ENCODE measurements at places on chromosomes 6 and 20.

DNA sequence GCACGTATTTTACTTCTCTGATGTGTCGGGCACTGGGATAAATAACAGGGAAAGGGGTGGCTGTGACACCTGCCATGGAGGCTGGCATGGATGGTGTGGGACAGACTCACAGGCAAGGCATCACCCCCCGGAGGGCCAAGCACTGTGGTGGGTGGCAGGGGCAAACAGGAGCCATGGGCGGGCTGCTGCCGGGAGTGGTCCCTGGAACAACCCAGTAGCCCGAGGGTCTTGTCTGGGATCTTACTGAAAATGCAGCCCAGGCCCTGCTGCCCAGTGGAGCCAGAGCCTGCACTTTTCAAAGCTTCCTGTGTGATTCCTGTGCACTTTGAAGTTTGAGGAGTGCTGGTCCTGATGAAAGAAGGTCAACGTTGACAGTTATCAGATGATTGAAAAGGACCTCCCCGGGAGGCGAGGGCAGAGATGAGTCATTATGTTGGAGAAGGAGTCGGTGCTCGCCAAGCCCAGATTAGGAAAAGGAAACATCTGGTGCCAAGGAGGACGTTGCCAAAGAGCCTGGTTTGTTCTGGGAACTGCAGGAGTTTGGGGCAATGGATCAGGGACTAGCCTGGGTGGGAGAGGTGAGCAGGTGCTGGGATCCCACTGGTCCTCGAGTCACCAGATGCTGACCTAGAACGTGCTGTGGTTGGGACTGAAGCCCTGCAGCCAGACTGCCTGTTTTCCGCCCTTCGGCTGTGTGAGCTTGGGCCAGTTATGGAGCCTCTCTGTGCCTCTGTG, 130.0 kb upstream of the GGTLC1 start:
- no peak for DNase-seq

- no peak for DNase-seq
Observed at GRCh38 chr20:10670501-10671220, 3.1 kb downstream of the JAG1 start.

DNA sequence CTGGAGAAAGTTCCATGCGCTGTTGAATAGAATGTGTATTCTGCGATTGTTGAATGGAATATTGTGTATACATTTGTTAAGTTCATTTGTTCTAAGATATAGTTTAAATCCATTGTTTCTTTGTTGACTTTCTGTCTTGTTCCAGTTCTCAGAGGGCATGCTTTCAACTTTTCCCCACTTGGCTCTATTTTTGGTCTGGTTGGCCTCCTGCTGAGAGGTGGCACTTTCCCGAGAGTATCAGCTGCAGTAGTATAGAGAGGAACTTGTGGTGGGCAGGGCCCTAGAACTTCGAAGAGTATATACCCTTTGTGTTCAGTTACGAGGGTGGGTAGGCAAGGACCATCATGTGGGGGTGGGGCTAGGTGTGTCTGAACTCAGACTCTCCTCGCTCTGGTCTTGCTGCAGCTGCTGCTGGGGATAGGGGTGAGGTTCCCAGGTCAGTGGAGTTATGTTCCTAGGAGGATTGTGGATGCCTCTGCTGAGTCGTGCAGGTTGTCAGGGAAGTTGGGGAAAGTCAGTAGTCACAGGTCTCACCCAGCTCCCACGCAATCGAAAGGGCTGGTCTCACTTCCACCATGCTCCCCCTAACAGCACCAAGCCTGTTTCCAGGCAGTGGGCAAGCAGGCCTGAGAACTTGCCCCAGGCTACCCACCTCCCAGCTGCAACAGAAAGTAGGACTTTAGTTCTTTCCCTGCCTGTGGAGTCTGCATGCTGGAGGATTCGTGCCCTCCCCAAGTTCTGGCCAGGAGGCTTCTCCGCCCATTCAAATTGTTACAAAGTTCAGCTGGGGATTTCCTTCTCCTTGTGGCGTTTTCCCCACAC, 118.9 kb upstream of the SSTR4 start:
- DNase-seq: no peak

DNA sequence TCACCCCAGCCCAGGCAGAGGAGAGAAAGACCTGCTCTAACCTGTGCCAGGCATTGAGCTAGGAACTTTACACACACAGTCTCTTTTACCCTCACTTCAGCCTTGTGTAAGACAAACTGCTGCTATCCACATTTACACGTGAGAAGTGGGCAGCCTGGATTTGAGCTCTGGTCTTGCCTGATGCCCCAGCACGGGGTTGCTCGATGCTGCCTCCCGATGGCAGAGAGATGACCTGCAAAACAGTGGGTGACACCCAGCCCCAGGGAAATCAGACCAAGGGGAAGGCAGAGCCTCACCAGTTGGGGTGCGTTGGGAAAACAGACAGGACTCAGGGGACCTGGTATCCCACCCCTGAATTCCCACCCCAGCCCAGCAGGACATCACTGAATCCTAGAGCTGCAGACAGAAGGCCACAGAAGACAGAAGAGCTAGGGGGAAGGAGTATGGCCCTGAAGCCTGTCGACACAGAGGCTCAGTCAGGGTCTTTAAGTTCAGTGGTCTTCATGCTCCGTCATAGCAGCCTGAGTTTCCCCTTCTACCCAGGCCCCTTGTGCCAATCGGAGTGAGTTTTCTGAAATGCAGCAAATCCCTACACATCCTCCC, 990 bp downstream of the BPI start:
- DNase-seq: no peak

DNA sequence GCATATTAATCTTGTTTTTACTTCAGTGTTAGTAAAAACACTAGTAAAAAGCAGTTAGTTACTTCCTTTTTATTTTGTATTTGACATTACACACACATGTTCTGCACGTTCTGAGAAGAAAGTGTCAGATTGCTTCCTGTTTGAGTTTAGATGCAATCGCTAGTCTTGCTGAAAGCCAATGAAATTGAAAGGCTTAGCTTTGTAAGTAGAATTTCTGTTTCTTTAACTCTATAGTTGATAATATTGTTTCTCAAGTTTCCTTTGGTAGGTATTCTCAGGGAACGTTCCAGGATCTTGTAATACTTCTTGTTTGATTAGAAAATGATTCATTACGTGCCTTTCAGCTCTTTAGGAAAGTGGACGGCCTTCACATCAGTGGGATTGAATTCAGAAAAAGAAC, 55.0 kb downstream of the CDKAL1 start:
- no peak for DNase-seq

DNA sequence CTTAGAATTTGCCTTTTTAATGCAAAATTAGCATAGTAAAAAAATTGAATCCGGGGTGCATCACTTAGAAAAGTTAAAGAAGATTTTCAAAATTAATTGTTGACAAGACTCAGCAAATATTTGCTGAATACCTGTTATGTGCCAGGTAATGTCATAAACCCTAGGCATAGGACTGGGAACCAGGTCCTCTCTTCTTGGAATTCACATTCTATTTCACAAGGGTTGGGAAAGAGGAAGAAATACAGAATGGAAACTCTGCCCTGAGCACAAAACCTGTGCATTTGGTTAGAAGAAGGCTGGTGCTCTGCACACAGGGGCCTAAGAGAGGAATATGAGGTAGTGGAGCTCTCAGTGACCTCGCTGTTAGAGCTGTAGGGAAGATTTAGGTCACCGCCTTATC, 573.8 kb upstream of the AGPAT4 start:
- DNase-seq: no peak

DNA sequence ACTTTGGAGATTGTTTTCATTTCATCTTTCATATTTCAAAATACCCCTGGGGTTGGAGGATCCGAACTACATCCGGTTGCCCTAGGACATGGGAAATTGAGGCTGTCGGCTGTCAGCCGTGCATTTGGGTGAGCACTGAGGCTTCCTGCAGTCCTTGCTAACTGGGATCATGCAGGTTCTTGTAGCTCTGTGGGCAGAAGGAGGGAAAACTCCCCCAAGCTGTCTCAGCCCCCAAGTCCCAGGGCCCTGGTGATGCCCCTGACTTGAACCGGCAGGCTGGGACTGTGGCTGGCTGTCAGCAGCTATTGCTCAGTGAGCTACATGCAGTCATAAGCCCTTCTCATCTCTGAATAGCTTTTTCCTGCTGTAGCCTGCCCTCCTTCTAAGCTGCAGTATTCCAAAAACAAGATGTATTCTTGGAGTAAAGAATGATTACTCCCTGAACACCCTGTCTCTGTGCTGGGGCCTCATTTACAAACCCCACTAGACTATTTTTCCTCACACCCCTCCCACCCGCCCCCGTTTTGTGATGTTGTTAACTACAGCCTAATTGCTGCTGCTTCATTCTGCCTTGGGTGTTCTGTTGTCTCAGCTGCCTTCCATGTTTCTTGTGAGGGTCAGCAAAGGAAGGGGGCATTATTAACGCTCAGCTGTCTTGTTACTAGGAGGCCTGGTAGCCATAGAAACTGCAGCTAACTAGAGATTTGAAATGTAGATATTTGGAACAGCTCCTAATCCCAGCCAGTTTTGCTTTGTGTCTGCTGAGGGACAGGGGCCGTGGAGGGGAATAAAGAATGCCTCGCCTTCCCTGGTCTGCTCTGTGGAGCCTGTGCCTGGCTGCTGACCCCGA, 18.1 kb downstream of the MTRES1 start:
- DNase-seq: peak; percentile 74

DNA sequence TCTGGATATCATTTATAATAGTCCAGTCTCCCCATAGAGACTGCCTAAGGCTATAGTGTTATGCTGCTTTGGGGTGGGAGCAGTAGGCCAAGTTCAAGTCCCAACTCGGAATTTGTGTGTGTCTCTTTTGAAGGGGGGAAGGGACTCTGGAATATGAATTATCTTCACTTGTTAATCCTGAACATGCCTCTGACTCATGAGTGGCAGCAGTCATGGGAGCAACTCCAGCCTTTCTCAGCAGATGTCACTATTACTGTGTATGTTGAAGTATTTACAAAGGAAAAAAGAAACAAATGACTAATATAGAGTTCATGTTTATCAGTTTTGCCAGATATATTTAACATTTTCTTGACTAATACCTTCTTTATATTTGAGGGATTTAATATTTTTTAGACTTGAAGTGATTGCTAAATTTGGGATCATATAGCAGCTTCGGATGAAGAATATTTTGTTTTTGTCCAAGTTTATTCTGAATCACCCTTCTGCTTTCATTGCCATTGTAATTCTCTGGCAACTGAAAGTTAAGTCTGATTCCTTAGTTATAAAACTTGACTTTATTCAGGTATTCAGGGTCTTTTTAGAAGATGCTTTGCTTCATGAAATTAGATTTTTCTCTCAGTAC, 23.4 kb downstream of the FAM217A start:
- peak; percentile 59 for DNase-seq

- DNase-seq: no peak
Observed at GRCh38 chr20:3696200-3696599, 14.4 kb upstream of the ADAM33 start.

DNA sequence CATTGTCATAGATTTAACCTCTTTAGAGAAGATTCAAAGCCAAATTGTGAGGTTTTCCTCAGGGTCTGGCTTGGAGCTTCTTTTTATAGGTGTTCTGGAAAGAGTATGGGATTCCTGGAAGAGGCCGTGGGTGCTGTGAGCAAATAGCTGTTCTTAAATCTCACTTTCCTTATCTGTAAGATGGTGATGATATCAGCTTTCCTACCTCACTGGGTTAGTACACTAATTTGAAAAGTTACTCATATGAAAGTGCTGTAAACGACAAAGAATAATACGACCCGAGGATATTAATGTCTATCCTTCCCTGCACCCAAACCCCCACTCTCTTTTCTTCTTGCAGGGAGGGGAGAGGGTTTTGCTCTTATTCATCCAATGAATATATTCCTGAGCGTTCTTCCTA, 116.9 kb upstream of the ENPP5 start:
- DNase-seq: no peak

DNA sequence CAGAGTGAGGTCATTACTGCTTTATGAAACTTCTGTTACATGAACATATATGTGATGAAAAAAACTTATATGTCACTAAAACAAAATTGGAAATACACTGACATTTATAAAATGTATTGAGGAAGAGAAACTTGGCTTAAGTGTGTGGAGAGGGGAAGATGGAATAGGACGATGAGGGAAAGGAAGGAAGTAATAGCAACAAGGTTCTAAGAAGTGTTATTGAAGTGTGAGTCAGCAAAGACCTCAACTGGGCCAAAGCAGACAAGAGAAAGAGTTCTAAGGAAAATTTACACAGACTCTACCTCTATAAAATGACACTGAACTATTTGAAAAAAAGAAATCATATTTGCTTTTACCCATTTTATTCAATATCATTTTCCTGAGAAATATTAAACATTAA, 38.3 kb downstream of the SNX3 start:
- DNase-seq: no peak

DNA sequence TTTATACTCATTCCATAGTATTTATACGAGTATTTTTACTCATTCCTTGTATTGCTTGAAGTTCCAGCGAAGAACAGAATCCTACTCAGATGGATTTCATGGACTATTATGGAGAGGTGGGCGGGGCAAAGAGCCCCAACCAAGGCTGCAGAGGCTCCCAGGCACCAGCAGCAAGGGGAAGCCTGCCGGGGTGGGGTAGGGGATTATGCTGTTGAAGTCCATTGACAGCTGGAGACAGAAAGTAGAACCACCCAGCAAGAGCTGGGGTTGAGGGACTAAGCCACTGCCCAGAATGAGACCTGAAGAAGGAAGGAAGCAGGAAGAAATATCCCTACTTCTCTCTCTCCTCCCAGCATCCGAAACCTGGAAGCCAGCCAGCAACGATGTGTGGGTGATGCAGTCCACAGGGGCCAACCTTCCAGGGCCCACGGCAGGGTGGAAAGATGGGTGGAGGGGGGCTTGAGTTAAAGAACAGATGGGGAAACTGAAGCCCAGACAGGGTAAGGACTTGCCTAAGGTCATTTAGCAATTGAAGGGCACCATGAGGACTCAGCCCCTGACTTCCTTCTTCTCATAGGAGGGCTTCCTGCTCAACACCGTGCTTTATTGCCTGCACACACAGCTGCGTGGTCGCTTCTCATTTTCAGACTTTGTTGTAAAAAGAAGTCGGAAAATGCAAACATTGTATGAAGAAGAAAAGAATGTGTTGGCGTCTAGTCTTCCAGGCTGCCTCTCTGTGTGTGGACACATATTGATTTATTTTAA, 18.3 kb upstream of the GTSF1L start:
- DNase-seq: no peak

- no peak for DNase-seq
Observed at GRCh38 chr20:44784688-44785087, 25.7 kb downstream of the RIMS4 start.

- no peak for DNase-seq
Observed at GRCh38 chr6:87210979-87211378, 55.6 kb downstream of the ZNF292 start.

DNA sequence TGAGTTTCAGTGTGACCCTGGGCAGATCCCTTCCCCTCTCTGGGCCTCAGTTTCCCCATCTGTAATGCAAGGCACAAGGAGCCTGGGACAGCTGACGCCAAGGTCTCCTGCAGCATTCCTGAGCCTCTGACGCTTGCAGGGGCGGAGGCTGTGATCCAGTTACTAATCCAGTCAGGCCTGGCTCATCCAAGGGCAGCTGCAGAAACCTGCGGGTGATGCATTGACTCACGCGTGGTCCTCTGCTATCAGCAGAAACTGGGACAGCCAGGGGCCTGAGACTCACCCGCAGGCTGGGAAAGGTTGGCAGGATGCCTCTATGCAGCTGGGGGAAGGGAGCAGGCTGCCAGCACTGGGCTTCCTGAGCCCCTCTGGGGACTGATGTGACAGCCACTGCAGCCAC, 65.0 kb upstream of the SIRPA start:
- peak; percentile 96 for DNase-seq

- DNase-seq: peak; percentile 53
Observed at GRCh38 chr6:168367285-168367751, 47.7 kb upstream of the DACT2 start.

Measured in umbilical cord (tissue), 2 donors.